ENCODE measurements at places on chromosomes 1 and 21.

DNA sequence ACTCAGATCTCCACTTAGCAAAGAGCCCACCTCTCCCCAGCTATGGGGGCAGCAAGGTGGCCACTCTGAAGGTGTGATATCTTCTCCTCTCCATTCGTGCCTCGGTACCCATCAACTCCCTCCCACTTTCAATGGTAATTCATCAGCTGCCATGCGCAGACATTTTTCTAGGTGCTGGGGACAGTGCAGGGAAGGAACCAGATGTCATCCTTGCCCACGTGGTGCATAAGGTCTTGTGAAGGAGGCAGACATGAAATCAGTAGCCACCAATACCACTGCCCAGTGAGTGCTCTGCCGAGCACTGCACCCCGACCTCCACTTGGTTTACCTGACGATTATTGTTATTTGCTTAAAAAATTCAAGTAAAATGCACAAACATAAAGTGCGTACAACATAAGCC, 76.3 kb upstream of the CSF3R start:
- no peak overlapping the region for H3K4me3 ChIP-seq
- no peaks in the 10 kb centered on the region for H3K4me1 ChIP-seq

- no peak overlapping the region for H3K27ac ChIP-seq
- no peak overlapping the region for H3K4me3 ChIP-seq
- H3K27me3 ChIP-seq = no peaks in the 10 kb centered on the region
- H3K4me1 ChIP-seq = peaks cover 6% of the 10 kb centered on the region
- H3K36me3 ChIP-seq = no peaks in the 10 kb centered on the region
Measured at GRCh38 chr1:111369645-111370044, 57.9 kb downstream of the OVGP1 start.

GRCh38 chr1:94819945-94820746, at the start of gene SLC44A3:
SLC44A3 (plus strand) TSS chr1:94820357; CDS start chr1:94820452, 95 bp downstream.
- peak within 1 kb of the TSS; percentile 45 for H3K27ac ChIP-seq
- no peaks in the 10 kb centered on the region for H3K4me1 ChIP-seq
- peak within 1 kb of the TSS; percentile 87 for H3K4me3 ChIP-seq
- no peaks in the 10 kb centered on the region for H3K36me3 ChIP-seq
- peak; percentile 62 for DNase-seq
- H3K27me3 ChIP-seq = no peaks in the 10 kb centered on the region

DNA sequence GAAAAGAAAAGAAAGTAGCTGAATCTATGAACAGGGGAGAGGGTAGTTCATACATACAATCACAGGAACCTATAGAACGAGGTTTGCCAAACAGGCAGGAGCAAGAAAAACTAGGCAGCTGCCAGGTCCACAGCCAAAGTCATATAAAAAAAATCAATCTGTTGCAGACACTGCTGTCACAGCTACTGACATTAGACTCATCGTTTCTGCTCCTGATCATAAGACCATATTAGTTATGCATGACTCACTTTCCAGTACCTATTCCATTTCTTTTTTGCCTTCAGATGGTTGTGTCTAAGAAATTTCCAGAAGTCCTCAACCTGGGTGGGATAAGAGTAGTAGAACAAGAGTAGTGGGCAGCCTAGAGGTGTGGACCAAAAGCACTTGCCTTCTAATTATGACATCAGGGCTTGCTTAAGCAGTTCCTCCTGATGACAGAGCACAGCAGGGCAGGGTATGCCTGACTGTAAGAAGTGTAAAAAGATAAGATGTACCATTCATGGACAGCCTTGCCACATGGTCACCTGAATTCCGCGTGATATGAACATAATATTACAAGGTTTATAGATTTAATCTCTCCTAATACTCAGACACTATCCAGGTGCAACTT, 323.2 kb upstream of the SGIP1 start:
- H3K4me1 ChIP-seq = no peaks in the 10 kb centered on the region
- no peak overlapping the region for H3K27ac ChIP-seq
- DNase-seq = no peak
- no peak overlapping the region for H3K4me3 ChIP-seq

GRCh38 chr1:200410566-200410878, 686 bp upstream of the ZNF281 start:
- DNase-seq = peak; percentile 26
- H3K4me1 ChIP-seq = peaks cover 14% of the 10 kb centered on the region
- no peaks in the 10 kb centered on the region for H3K27me3 ChIP-seq
- H3K36me3 ChIP-seq = peaks cover 13% of the 10 kb centered on the region
- no peak overlapping the region for H3K4me3 ChIP-seq

- H3K4me3 ChIP-seq = no peak overlapping the region
- no peaks in the 10 kb centered on the region for H3K4me1 ChIP-seq
- H3K27ac ChIP-seq = no peak overlapping the region
- no peak for DNase-seq
- H3K27me3 ChIP-seq = no peaks in the 10 kb centered on the region
Measured at GRCh38 chr1:111183308-111184069, 17.0 kb downstream of the DENND2D start.

DNA sequence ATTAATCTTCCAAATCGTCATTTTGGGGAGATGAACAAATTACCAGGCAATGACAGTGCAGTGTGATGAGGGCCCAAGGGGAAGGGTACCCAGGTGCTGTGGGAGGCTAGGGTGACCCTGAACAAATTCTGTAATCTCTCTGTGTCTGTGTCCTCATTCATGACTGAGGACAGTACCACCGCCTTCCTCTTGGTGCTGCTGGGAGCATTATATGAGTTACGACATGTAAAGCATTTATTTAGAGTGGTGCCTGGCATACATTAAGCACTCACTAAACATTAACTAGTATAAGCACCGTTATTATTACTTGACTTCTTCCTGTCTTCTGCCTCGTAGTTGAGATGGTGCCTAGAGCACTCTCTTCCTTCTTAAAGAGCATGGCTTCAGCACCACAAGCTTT, 468.2 kb upstream of the VAMP3 start:
- H3K36me3 ChIP-seq = no peaks in the 10 kb centered on the region
- H3K27me3 ChIP-seq = no peaks in the 10 kb centered on the region
- H3K27ac ChIP-seq = no peak overlapping the region
- DNase-seq = no peak
- no peaks in the 10 kb centered on the region for H3K4me1 ChIP-seq

- H3K27me3 ChIP-seq = no peaks in the 10 kb centered on the region
- H3K4me1 ChIP-seq = no peaks in the 10 kb centered on the region
- H3K4me3 ChIP-seq = no peak overlapping the region
- DNase-seq = no peak
Measured at GRCh38 chr1:66140072-66140471, 347.4 kb downstream of the PDE4B start.

GRCh38 chr1:58003059-58003458, 543.5 kb downstream of the OMA1 start:
- no peaks in the 10 kb centered on the region for H3K4me1 ChIP-seq
- H3K27me3 ChIP-seq = no peaks in the 10 kb centered on the region
- DNase-seq = no peak
- H3K36me3 ChIP-seq = no peaks in the 10 kb centered on the region

- H3K36me3 ChIP-seq = no peaks in the 10 kb centered on the region
- DNase-seq = no peak
- peaks cover 2% of the 10 kb centered on the region for H3K4me1 ChIP-seq
- no peaks in the 10 kb centered on the region for H3K27me3 ChIP-seq
- H3K27ac ChIP-seq = no peak overlapping the region
Measured at GRCh38 chr1:208803011-208803811, 559.0 kb upstream of the PLXNA2 start.

- no peaks in the 10 kb centered on the region for H3K36me3 ChIP-seq
- no peak overlapping the region for H3K27ac ChIP-seq
- H3K27me3 ChIP-seq = no peaks in the 10 kb centered on the region
- no peaks in the 10 kb centered on the region for H3K4me1 ChIP-seq
Measured at GRCh38 chr21:29189353-29189752, 58.9 kb downstream of the MAP3K7CL start.

- H3K27me3 ChIP-seq = no peaks in the 10 kb centered on the region
- no peak for DNase-seq
- H3K4me1 ChIP-seq = no peaks in the 10 kb centered on the region
- H3K27ac ChIP-seq = no peak overlapping the region
- no peak overlapping the region for H3K4me3 ChIP-seq
- H3K36me3 ChIP-seq = no peaks in the 10 kb centered on the region
Measured at GRCh38 chr1:95652423-95652965, 418.5 kb downstream of the RWDD3 start.

DNA sequence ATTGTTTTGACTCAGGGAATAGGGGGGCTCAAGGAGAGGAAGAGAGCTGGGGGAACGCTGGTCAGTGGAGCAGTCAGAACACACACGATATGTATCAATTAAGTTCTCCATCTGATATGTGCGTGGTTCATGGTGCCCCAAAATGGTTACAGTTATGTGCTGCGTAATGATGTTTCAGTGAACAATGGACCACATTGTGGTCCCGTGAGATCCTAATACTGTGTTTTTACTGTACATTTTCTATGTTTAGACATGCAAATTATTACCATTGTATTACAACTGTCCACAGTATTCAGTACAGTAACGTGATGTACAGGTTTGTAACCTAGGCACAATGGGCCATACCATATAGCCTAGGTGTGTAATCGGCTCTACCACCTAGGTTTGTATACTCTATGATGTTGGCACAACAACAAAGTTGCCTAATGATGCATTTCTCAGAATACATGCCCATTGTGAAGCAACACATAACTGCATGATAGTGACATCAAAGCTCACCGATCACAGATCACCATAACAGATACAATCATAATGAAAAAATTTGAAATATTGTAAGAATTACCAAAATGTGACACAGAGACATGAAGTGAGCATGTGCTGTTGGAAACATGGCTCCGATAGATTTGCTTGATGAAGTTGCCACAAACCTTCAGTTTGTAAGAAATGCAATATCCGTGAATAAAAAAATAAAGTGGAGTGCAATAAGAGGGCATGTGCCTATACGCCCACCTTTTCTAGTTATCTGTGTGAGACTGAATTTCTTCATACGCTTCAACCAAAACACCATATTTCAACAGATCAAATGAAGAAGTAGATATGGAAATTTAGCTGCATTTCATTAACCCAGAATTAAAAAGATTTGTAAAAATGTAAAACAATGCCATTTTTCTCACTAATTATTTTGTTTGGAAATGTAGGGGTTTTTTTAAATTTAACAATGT, 14.8 kb upstream of the TMEM54 start:
- peak; percentile 30 for DNase-seq
- H3K4me1 ChIP-seq = peaks cover 6% of the 10 kb centered on the region
- no peaks in the 10 kb centered on the region for H3K36me3 ChIP-seq
- no peaks in the 10 kb centered on the region for H3K27me3 ChIP-seq

GRCh38 chr1:15704526-15705183, 20.5 kb downstream of the PLEKHM2 start:
- DNase-seq = no peak
- H3K4me1 ChIP-seq = peaks cover 8% of the 10 kb centered on the region
- no peaks in the 10 kb centered on the region for H3K27me3 ChIP-seq
- H3K27ac ChIP-seq = no peak overlapping the region
- peaks cover 21% of the 10 kb centered on the region for H3K36me3 ChIP-seq

DNA sequence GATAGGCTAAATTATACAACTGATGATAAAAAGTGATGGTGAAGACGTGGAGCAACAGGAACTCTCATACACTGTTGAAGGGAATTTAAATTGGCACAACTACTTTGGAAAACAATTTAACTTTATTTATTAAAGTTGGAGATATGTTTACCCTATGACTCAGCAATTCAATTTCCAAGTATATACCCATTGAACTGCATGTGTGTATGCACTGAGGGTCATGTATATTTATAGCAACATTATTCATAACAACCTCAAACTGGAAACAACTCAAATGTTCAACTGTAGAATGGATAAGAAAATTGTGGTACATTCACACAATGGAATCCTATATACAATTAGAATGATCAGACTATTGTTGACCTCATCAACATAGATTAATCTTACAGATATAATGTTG, 16.5 kb upstream of the BCAS2 start:
- no peak overlapping the region for H3K27ac ChIP-seq
- H3K36me3 ChIP-seq = no peaks in the 10 kb centered on the region
- H3K4me1 ChIP-seq = no peaks in the 10 kb centered on the region
- no peaks in the 10 kb centered on the region for H3K27me3 ChIP-seq
- no peak for DNase-seq
